ENCODE measurements at places on chromosomes 4 and X.

DNA sequence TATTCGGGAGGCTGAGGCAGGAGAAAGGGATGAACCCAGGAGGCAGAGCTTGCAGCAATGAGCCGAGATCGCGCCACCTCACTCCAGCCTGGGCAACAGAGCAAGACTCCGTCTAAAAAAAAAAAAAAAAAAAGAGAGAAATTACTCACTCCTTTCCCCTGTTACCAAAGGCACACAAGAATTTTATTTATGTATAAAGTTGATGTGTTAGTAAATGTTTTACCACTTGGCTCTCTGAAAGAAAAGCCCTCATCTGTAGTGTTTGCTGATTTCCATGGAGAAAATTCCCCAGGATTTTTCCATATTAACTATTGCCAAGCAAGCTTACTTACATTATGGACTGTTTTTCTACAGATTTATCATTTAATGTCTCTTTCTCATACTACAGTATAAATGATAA lies 142.1 kb upstream of the PABPC4L start:
- DNase-seq = no peak

DNA sequence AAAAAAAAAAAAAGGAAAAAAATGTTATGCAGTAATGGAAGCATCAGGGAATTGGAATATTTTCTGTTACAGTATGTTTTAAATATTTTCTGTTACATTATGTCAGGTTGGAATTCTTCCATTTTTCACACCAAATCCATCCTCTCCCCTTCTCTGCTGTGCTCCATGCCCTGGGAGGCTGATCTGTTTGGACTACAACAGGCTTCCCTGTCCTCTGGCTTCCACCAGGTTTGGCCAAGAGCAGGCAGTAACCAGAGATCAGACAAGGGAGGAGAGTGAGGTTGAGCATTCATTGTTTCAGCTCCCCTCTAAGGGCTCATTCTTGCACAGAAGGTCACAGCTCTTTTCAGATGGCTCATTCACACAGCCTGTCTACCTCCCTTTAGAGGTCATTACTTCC lies 11.7 kb upstream of the TMEM184C start:
- no peak for DNase-seq

DNA sequence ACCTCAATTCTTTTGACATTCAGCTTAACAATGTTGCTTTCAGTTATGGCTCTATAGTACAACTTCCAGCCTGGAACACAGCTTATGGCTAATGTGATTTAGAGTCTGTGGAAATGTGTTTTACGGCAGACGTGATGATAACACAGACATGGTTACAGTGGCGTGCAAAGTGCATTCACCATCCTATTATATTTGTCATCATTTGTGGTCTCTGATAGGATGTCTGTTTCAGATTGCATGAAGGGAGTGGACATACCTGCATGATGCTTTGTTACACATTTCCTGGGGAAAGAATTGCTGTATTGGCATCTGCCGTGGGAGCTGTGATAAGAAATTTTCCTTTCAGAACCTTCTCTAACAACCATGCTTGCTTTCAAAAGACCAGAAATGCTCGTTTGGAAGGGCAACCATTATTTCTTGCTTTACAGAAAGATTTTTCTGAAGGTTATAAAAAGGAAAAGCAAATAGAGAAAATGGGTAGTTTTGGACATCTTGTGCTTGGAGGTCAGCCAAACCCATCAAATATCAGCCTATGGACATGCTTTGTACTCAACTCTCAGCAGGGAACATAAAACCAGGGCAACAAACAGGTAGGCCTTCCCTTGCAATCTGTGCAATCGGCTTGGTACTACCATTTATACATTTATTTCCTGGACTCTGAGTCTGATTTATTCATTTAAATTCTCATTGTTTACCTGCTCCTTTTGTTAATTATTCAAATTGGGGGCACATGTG lies 273.9 kb downstream of the TLL1 start:
- no peak for DNase-seq

GRCh38 chr4:54545663-54546424 lies 111.9 kb upstream of the KIT start:
- no peak for DNase-seq

GRCh38 chr4:38921151-38921550 lies 53.5 kb downstream of the FAM114A1 start:
- DNase-seq = no peak

DNA sequence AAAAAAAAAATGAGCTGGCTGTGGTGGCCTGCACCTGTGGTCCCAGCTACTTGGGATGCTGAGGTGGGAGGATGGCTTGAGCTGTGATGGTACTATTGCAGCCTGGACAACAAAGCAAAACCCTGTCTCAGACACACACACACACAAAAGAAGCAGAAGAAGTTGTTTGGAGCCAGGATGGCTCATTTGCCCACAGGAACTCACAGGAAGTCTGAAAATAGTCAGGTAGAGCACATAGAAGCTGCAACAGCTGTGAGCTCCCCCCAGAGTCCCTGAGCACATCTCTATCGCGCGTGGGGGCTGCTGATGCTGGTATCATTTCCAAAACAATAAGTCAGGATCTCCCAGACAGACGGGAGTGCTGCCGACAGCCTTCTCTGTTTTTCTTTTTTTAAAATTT lies 13.4 kb upstream of the DHRSX start:
- DNase-seq = no peak

Measured in HS-27A (cell line).